ENCODE measurements at places on chromosomes 6 and 20. TPM values are rescaled to one million over a fixed set of nuclear protein-coding genes. Genes with fewer than 3 reads are reported as not detected.

GRCh38 chr6:138970856-138971425, 17.1 kb downstream of the REPS1 start:
- H3K27me3 ChIP-seq = no peaks in the 10 kb centered on the region
- H3K4me1 ChIP-seq = no peaks in the 10 kb centered on the region
- H3K36me3 ChIP-seq = no peaks in the 10 kb centered on the region
- H3K4me3 ChIP-seq = no peak overlapping the region
- no peak overlapping the region for H3K27ac ChIP-seq

DNA sequence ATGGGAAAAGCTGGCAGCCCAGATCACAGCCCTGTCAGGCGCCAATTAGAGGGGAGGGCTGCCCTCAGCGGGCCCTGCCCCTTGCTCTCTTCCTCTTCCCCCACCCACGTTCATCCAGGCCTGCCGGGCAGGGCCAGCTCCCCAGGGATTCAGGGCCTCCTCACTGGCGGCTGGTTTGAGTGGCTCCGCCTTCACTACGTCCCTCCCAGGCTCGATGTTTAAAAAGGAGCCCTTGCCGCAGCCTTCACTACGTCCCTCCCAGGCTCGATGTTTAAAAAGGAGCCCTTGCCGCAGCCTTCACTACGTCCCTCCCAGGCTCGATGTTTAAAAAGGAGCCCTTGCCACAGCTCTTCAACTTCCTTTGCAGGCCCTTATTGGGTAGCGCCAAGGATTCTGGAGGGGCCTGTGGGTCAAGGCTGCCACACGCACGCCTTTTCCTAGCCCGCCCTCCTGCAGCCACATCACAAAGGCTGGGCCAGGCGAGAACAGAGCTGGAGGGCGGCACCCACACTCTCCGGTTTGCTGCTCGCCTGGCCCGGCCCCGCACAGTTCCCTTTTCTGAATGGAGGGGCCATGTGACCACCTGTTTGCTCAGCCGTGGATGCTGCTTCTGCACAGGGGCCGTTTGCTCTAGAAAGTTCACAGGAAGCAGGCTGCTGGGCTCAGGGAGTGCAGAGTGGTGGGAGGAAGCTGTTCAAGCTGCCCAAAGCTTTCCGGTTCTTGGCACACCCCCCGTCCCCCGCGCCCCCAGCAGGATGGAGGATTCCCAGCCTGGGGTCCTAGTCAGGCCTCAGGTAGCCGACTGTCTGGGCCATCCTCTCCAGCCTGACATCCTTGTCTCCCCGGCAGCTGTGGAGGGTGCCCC, 1.6 kb downstream of the SLC17A9 start:
- H3K36me3 ChIP-seq = no peaks in the 10 kb centered on the region
- H3K27ac ChIP-seq = peak overlapping the region; percentile 84
- no peak overlapping the region for H3K4me3 ChIP-seq
- DNase-seq = peak; percentile 92
- H3K27me3 ChIP-seq = no peaks in the 10 kb centered on the region

GRCh38 chr6:168469521-168469920, 28.5 kb downstream of the SMOC2 start:
- H3K4me3 ChIP-seq = no peak overlapping the region
- DNase-seq = peak; percentile 67
- no peaks in the 10 kb centered on the region for H3K27me3 ChIP-seq

DNA sequence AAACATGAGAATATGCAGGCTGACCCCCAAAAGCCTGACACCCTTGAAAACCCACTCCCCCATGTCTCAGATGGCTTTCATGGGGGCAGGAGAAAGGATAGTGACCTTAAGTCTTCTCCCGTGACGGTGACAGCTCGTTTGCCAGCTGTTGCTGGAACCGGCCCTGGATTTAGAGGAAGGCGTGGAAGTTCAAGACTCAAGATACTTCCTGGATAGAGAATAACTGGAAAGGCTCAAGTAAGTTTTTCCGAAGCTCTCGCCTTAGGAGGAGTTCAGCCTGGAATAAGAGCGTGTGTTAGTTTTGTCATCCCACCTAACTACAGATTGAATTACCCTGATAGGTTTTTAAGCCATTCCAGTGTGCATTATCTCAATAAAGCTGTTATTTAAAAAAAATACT, 11.6 kb upstream of the MTG2 start:
- H3K27me3 ChIP-seq = no peaks in the 10 kb centered on the region
- no peak overlapping the region for H3K4me3 ChIP-seq

DNA sequence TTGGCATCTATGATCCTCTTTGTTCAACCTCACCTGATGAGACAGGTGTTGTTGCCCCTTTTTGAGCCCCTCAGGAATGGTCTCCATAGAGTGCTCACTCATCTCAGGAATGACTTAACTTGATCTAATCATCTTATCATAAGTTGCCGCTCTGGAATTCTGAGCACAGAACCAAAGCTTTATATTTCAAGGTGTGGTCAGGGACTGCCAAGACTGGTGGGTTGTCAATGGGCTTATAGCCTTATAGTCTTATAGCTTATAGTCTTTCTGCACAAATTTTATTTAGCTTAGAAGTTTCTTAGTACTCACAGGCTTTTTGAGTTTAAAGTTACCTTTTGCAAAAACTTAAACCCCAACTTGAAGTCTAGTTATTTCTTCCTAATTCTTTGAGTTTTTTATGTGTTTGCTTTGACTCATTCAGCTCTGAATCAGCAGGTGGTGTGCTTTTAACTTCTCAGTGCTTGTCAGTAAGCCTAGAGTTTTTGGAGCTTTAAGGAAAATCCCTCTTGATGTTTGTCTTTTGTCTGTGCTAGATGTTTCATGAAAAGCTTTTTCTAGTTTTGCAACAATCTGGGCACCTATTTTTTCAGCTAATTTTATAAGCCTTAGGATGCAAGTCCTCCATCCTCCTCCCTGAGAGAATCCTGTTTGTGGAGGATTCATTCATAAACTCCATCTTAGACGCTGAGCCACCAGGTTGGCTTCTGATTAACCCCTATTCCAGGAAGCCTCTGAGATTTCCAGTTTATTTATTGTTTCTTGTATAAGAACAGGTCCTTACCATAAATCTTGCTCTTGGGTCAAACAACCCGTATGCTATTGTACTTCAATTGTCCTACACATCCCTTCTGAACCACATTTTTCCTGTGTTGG, 72.3 kb upstream of the SSTR4 start:
- H3K36me3 ChIP-seq = no peaks in the 10 kb centered on the region
- H3K4me3 ChIP-seq = no peak overlapping the region
- no peak overlapping the region for H3K27ac ChIP-seq
- DNase-seq = no peak
- no peaks in the 10 kb centered on the region for H3K27me3 ChIP-seq

DNA sequence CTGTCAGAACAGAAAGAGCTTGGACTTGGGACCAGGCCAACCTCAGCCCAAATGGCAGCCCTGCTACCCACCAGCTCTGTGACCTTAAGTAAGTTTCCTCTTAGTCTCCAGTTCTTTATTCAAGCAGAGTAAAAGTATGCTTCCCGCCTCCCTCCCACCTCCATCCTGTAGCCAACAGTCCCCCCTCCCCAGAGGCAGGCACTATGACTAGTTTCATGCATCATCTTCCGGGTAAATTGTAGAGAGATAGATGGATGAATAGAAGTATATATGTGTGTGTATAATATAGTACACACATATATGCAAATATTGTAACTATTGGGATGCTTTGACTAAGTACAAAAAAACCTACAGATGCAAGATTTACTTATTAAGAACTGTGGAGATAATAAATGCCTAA, 39.5 kb upstream of the B4GALT5 start:
- DNase-seq = no peak
- H3K36me3 ChIP-seq = no peaks in the 10 kb centered on the region
- H3K27ac ChIP-seq = no peak overlapping the region
- no peaks in the 10 kb centered on the region for H3K4me1 ChIP-seq

DNA sequence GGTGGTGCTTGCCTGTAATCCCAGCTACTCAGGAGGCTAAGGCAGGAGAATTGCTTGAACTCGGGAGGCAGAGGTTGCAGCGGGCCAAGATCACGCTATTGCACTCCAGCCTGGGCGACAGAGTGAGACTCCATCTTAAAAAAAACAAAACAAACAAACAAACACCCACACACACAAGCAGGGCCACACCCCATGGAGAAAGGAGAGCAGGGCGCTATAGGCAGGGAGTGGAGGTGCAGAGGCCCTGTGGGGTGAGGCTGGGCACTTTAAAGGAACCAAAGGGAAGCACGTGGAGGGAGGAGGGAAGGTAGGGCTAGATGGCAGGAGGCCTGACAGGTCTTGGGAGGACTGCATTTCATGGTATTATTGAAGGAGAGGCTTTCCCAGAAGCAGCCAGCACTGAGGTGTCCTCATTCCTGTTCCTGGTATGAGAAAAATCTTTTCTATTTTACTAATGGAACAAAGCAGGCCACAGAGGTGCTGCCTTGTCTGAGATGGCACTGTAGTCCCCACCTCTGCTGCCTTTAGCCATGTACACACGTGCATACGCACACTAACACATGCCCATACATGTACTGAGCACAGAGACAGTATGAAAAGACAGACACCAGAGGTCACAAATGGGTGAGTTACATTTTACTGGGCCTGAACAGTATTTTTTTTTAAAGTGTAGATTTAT, 44.0 kb downstream of the BCAS4 start:
- peak overlapping the region; percentile 36 for H3K27ac ChIP-seq
- no peak for DNase-seq
- no peaks in the 10 kb centered on the region for H3K36me3 ChIP-seq
- H3K27me3 ChIP-seq = no peaks in the 10 kb centered on the region
- H3K4me3 ChIP-seq = no peak overlapping the region

The TMEM244 gene
- total RNA-seq = not detected

The MAPK13 gene
- 10.1 TPM for total RNA-seq

The DCDC2 gene
- total RNA-seq = not detected

The NFATC2 gene
- 11.7 TPM for total RNA-seq

All from aorta (tissue), 5 donors.